ENCODE measurements at places on chromosomes 3 and 15.
A peak's percentile ranks its signal among the peaks of the same experiment; 100 is the strongest.

- no peak for DNase-seq
These were observed 245.4 kb downstream of the SLCO3A1 start for GRCh38 chr15:92098869-92099268.

DNA sequence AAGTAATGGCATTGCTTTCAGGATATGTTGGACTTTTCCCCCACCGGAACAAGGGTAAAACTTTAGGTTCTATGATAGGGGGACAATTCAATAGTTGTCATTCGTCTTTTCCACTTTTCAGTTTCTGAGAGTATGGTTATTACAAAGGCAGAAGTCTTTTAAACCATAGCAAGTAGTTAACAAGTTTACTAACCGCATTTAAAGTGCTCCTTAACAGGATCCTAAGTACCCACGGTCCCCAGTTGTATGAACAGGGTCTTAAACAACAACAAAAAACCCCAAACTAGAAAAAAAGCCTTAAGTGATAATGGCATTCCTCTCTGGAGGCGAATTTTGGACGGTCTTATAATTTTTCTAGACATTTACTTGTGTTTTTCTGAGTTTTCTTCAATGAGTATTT lies 831 bp downstream of the IFT57 start:
- no peak for DNase-seq

GRCh38 chr3:159922861-159923312 lies 65.7 kb upstream of the IL12A start:
- DNase-seq, result no peak

- DNase-seq, result no peak
These were observed 6.3 kb downstream of the GORASP1 start for GRCh38 chr3:39101022-39101689.

DNA sequence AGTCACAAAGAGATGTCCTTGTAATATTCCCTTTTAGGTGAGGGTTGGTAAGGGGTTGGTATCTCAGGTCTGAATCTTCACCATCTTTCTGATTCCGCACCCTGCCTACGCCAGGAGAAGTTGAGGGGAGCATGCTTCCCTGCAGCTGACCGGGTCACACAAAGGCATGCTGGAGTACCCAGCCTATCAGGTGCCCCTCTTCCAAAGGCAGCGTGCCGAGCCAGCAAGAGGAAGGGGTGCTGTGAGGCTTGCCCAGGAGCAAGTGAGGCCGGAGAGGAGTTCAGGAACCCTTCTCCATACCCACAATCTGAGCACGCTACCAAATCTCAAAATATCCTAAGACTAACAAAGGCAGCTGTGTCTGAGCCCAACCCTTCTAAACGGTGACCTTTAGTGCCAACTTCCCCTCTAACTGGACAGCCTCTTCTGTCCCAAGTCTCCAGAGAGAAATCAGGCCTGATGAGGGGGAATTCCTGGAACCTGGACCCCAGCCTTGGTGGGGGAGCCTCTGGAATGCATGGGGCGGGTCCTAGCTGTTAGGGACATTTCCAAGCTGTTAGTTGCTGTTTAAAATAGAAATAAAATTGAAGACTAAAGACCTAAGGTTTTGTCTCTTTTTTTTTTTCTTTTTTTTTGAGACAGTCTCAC lies 19.8 kb downstream of the TYRO3 start:
- DNase-seq, result no peak

- no peak for DNase-seq
These were observed 954 bp downstream of the SV2B start for GRCh38 chr15:91100814-91101607.

DNA sequence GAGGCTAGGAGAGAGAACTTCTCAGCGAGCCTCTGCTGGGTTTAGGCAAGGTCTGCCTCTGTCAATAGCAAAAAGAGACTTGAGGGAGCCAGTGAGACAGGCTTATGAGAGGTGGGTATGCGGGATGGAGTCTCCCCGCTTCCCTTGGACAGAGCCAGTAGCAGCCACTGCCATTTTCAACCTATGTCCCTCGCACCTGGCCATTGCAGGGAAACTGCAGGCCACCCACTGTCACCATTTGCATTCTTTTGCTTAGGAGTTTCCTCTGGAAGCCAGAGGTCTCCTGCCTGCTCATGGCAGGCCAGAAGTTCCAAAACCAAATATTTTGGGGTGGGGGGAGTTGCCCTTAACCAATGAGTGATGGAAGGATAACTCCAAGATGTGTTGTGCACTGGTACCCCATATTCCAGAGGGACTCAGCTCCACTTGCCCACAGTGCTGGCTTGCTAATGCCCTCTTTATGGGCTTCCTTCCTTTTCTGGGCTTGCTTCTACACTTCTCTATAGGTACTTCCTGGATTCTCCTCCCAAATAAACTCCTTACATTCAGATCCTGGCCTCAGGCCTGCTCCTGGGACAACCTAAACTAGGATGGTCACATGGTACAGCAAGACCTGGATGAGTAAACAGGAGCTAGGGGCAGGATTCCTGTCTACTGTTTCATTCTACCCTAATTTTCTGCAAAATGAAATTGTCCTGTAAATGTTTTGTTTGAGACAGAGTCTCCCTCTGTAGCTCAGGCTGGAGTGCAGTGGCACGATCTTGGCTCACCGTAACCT lies 108.9 kb upstream of the PROK2 start:
- DNase-seq, result no peak

GRCh38 chr3:123159926-123160635 lies 41.7 kb upstream of the SEC22A start:
- DNase-seq, result no peak

DNA sequence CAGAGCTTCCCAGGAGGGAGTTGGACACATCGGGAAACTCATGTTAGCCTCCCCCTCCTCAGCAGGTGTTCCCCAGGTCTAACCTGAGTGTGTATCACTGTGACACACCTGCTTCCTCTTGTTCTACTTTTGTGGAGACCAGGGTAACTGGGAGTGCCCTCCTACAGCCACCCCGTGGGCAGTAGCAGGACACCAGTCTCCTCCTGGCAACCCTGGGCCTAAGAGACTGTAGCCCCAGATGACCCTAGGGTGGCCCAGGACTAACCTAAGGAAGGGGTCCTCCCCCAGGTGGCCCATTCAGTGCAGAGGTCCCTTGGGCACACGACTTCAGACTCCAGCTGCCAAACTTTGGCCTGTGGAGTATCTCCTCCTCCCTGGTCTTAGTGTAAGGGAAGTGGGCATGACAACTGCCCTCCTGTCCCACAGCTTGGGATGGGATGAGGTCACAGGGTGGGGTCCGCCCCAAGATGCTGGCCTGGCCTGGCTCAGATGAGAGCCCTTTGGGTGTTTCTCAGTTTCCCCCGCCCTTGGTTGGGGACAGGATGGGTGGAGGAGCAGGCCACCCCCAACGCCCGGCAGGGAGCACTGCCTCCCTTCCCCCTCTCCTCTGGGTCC lies 4.8 kb downstream of the CSK start:
- DNase-seq, result no peak

DNA sequence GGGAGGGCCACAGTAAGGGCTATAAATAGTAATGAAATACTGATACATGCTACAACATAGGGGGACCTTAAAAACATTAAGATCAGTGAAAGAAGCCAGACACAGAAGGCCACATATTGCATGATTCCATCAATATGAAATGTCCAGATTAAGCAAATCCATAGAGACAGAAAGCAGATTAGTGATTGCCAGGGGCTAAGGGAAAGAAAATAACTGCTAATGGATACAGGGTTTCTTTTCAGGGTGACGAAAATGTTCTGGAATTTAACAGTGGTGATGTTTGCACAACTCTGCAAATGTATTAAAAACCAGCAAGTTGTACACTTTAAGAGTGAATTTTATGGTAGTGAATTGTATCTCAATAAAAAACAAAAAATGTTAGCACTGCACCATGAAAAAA lies 37.0 kb downstream of the PIK3R4 start:
- no peak for DNase-seq

DNA sequence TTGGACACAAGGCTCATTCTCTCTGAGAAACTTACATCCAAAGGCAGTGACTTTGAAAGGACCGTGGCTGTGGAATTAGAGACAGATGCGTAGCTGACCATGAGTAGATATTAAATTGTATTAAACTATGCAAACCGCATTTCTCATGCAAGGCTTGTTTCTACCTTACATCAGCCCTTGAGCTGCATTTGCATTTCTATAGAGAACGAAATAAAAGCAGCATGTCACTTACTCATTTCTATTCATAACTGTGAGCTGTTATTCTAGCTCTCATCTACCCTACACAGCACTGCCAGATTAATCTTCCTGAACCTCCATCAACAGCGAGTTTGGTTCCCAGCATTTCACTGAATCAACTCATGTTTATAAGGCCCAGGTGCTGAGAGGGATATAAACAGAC lies 72.3 kb downstream of the THSD4 start:
- no peak for DNase-seq

DNA sequence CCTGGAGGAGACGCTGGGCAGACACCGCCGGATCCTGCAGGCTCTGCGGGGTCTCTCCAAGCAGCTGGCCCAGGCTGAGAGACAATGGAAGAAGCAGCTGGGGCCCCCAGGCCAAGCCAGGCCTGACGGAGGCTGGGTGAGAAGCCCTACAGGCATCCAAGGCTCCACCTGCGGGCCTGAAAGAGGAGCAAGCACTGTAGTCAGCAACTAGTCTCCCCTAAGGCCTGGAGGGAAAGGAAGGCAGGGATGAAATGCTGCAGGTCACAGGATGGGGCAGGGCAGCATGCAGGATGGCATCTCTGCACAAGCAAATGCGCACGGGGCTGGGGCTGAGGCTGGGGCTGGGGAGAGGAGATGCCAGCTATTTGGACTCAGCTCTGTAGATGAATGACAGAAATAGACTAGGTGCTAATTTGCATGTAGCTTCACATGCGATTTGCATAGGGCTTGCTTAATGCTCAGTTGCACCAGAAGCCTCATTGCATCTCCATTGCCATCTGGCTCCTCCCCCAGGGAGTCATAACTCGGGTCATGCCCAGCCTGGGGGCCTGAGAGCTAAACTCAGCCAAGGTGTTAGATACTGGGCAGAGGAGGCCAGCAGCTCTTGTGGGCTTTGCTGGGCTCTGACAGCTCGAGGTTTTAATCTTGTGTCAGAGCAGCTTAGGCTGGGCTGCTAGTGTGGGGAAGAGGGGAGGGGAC lies 5.2 kb upstream of the CPLX3 start:
- no peak for DNase-seq

GRCh38 chr3:36881735-36882134 lies 63.1 kb downstream of the TRANK1 start:
- no peak for DNase-seq

GRCh38 chr3:178966299-178967176 lies 105.1 kb downstream of the ZMAT3 start:
- peak; percentile 4 for DNase-seq

- DNase-seq, result no peak
These were observed at the start of gene EOMES for GRCh38 chr3:27721717-27722564. Gene EOMES, minus strand, starts transcription at chr3:27722323. Its CDS starts 29 bp downstream, at chr3:27722294.

DNA sequence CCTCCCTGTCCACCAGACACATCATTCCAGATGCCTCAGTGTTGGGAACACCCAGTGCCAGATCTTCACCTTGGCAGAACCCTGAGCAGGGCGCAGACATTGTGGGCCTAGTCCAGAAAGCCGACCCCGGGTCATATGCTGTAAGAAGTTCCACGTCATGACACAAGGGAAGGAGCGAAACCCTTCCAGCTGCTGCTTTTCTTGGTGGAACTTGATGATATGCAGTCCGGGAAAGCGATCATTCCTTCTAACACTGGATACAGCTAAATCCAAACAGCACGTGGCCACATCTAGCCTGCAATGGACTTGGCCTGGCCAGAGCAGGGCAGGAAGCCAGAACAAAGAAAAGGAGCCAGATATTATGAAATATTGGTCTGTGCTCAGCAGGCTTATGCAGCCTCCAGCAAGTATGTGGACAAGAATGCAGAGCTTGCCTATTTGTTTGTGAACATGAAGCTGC lies 22.0 kb downstream of the GASK1A start:
- peak; percentile 85 for DNase-seq

- no peak for DNase-seq
These were observed 6.5 kb upstream of the DLL4 start for GRCh38 chr15:40922608-40923005.

Data from AG09319 (cell line).